ENCODE measurements at places on chromosomes 4 and X.

- DNase-seq = no peak
These were observed 58.2 kb upstream of the FBXW7 start for GRCh38 chr4:152594057-152594456.

DNA sequence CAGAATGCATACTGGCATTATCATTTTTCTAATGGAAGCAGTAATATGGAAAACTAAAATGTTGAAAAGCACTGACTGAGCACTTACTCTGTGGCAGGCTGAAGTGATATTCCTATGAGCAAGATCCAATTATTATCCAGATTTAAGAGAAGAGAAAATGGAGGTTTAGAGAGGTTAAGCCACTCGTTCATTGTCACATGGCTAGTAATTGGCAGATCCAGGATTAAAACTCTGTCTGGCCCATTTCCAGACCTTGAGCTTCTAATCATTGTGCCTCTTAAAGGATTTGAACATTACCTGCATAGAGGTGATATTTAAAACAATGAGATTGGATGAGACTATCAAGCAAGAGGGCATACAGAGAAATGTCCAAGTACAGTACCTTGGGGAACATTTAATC lies 80.6 kb downstream of the MFAP3L start:
- DNase-seq = no peak

DNA sequence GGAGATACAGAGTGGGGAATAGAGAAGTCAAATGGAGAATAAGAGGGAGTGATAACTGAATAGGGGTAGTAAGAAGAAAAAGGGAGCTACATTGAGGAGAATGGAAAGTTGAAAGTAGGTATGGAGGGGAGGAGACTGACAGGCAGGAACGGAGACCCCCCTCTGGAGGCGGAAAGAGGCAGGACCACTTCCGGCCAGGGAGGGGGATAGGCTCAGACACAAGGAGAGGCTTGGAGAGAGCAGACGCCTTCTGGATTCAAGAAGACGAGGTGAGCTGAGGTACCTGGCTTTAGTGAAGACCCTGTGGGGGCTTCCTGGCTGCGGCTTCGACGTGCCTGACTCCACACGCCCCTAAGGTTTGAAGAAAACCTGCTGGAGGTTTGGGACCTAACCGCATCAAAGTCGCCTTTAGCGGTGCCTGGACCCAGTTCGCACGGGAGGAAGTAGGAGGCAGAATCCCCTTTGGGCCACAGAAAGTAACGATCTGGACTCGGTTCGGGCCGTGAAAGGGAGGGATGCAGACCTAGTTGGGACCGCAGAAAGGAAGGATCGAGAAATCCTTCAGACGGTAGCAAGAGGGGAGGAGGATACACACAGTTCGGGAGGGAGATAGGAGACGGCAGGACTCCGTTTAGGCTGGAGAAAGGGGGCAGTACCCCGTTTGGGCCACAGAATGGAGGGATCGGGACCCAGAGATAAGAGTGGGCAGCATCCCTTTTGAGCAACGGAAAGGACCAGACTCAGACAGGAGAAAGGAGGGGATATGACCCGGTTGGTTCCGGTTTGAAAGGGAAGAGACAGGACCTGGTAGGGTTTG lies at the start of gene TRO:
TRO (plus strand) TSS at position 215 of the 817 bp plus-strand sequence. CDS start 1,423 bp downstream, outside the sequence.
- no peak for DNase-seq

- no peak for DNase-seq
These were observed 348.1 kb downstream of the NR3C2 start for GRCh38 chr4:148094149-148094548.

GRCh38 chrX:37958525-37959211 lies 47.7 kb upstream of the SYTL5 start:
- DNase-seq = no peak

DNA sequence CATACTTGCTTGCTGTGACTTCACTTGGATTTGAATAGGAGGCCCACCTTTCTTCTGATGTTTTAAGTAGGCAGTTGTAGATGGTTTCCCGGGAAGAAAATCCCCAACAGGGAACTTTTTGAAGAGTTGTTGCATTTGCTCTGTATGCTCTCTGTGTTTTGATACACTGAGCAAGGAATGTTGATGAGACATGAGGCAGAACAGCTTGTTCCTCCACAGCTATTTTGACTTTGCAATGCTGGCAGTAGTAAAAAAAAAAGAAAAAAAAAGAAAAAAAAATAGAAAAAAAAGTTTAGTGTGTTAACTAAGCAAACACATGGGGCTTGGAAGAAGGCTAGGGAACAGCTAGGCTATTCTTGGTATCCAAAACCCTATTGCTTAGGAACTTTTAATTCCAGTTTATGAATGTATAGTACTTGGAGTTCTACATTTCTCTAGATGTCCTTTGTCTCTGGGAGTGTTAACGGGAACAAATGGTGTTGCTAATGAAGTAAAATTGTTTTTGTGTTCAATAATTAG lies 23.4 kb upstream of the PAQR3 start:
- no peak for DNase-seq

- no peak for DNase-seq
These were observed 277.1 kb upstream of the TENM3 start for GRCh38 chr4:181966104-181966551.

- no peak for DNase-seq
These were observed 44.5 kb downstream of the TRIM2 start for GRCh38 chr4:153248641-153249198.

DNA sequence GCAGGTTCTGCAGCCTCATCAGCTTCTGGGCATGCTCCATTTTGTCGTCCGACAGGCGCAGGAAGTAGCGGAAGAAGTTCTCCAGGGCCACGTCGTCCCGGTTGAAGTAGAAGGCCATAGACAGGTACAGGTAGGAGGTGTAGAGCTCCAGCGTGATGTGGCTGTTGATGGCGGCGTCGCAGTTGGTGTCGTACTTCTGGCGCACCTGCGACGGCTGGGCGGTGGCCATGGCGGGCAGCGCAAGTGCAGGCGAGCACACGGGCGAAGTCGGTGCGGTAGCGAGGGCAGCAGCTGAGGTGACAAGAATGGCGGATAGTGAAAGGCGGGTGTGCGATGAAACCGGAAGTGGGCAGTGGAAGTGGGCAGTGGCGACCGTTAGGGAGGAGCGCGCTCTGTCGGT lies at the start of gene FTHL17:
FTHL17 (minus strand) TSS at position 317 of the 400 bp plus-strand sequence; CDS start at position 229, 88 bp downstream.
- DNase-seq = no peak

- DNase-seq = no peak
These were observed 7.1 kb upstream of the SLAIN2 start for GRCh38 chr4:48334236-48334635.

GRCh38 chr4:712916-713632 lies 7.4 kb downstream of the PCGF3 start:
- DNase-seq = no peak

GRCh38 chrX:139049465-139049864 lies 337.9 kb upstream of the FGF13 start:
- DNase-seq = no peak

DNA sequence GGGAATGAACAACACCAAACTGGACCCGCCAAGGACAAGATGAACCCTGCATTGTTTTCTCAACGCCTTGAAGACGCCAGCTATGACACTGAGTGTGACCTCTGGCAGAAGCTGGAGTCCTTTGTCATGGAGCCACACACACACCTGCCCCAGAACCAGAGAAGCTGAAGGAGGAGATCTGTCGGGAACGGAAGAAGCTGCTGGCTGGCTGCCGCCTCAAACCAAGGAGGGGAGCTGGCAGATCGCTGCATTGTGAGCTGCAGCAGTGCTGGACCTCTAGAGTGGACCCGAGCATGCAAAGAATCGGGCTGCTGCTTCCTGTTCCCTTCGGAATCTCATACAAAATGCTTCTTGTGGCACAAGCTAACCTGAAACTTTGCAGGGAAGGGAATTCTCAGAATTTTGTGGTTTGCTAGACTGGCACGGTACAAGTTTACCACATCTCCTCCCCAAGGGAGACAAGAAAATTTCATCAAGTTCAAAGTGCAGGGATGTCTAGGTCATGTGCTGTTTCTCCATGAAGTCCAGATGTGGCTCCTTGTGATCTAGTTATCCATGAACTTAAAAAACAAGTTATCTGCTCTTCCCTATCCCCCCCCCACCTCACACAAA lies 23.4 kb upstream of the GLRB start:
- DNase-seq = no peak

DNA sequence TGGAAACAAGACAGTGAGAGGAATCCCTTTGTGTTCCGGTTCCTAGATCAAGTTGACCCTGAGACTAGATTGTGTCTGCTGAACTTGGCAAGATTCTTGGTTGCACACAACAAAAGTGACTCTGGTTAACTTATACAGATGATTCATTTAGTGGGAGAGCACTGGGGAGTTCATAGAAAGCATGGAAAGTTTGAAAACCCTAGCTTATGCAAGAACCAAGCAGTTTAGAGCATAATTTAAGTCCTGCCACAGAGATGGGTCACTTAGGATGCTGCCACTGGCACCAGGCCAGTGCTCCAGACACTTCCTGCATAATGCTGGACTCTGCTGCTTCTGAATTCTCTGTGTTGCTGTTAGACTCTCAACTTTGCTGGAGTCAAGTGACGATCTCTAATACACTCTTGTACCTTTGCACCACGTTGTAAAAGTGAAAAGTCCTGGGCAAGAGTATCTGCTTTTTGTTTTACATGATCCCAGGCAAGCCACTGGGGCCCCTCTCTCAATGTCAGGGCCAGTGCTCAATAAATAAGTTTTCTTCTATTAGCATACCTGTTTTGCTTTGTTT lies 12.7 kb upstream of the DCUN1D4 start:
- no peak for DNase-seq

DNA sequence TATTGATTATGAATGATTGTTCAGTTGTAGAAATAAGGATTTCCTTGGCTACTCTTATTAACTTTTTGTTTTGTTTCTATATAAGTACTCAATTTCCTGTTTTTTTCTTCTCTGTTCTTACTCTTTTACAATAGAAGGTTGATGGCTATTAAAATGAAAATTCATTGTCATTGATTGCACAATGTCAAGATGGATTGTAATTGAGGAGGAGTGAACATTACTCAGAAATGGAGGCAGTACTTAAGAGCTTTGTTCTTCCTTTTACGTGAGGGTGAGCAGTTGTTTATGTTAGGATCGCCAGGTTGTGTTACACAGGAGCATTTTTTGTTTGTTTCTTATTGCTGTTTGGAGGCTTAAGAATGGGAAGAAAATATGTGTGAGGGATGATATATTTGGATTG lies 2062.4 kb downstream of the ARAP2 start:
- no peak for DNase-seq

DNA sequence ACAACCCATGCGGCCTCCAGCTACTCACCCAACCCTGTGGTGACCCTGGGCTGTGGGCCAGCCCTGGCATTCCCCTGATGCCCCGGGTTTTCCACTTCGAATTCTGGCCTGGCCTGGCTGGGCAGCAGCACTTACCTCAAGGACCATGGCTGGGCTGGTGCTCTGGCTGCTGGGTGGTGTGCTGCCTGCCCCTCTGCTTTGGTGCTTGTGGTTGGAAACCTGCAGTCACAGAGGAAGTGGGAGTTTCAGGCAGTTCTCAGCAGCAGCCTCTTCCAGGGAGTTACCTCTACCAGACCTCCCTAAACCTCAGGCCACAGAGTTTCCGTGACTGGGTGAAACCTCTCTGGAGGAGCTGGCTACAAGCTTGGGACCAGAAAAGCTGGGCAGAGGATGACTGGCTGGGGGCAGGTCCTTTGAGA lies at the start of gene CXCR3:
CXCR3 (minus strand) TSS at position 209 of the 419 bp plus-strand sequence; CDS start at position 147, 62 bp downstream.
- peak; percentile 59 for DNase-seq

GRCh38 chr4:17276776-17277175 lies 235.1 kb downstream of the QDPR start:
- no peak for DNase-seq

- no peak for DNase-seq
These were observed 492.9 kb downstream of the PCDH18 start for GRCh38 chr4:137039370-137039769.

DNA sequence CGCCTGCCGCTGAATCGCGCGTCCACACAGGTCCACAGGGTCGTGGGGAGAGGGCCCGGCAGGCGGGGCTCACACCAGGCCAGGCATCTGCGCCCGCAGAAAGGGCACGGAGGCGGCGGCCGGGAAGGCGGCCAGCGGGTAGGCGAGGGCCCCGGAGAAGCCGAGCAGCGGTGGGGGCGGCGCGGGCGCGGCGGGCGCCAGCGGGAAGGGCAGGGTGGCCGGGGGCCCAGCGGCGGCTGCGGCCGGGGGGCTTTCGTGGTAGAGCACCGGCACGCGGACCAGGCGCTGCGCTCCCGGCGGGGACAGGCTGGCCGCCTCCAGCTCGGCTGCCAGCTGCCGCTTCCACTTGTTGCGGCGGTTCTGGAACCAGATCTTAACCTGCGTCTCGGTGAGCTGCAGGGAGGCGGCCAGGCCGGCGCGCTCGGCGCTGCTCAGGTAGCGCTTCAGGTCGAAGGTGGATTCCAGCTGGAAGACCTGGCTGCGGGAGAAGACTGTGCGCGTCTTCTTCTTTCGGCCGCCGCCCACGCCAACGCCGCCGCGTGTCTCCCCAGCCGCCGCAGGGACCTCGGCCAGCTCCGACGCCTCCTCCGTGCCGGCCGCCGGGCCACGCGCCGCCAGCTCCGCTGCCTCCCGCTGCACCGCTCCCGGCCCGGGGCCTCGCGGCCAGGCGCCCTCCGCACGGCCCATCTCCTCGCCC lies 3.9 kb downstream of the HMX1 start:
- DNase-seq = no peak

- peak; percentile 70 for DNase-seq
These were observed 3.0 kb upstream of the PCGF3 start for GRCh38 chr4:702618-703048.

DNA sequence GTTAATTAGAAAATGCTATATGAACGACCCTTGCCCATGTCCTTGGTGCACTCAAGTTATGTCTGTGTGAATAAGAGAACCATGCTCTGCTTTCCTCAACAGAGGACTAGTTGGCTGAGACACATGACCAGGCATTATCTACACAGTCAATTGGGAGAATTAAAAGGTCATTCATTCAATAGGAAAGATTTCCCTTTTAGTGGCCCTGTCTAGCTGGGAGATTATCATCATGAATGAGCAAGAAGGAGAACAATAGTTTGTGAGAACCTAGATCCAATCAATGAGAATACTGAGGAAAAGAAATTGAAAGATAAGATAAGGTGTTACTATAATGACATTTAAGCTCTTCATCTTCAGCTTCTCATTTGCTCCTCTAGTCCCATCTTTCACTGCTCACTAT lies 1033.4 kb upstream of the LCORL start:
- DNase-seq = no peak

Data from hematopoietic multipotent progenitor cell treated with erythropoietin and hydrocortisone succinate and interleukin-3 and kit ligand, for 8 days (in vitro differentiated cells).